ENCODE measurements at places on chromosomes 13 and 19.
A peak's percentile ranks its signal among the peaks of the same experiment; 100 is the strongest.

DNA sequence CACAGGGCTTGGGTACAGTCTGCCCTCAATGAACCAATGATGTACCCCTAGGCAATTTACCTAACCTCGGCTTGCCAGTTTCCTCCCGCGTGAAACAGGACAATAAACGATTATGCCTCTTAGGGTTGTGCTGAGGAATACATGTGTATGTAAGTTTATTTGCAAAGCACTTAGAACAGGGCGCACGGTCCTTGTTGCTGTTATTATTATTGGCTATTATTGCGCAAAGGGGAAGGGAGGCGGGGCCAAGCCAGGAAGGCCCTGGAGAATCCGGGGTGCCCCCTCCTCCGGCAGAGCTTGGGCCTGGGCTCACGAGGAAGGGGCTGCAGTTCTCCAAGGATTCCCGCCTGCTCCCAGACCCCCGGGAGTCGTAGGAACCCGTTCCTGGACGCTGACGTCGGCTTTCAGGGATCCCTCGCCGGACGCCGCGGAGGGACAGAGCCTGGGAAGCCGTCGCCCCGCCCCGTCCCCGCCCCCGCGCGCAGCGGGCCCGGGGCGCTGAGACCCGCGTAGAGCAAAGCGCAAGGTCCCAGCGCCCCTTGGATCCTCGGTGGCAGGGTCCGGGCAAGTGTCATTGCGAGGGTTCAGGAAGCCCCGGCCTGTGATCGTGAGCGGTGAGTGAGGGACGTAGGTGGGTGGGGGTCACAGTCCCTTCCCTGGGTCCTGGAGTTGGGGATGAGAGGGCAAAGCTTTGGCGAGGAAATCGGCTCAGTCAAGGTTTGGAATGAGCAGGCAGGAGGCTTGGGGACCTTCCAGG lies at the start of gene TMEM91:
TSS of gene TMEM91 (plus strand) at position 293 of the 757 bp plus-strand sequence. CDS start 1,777 bp downstream, outside the sequence.
- peak; percentile 64 for DNase-seq

DNA sequence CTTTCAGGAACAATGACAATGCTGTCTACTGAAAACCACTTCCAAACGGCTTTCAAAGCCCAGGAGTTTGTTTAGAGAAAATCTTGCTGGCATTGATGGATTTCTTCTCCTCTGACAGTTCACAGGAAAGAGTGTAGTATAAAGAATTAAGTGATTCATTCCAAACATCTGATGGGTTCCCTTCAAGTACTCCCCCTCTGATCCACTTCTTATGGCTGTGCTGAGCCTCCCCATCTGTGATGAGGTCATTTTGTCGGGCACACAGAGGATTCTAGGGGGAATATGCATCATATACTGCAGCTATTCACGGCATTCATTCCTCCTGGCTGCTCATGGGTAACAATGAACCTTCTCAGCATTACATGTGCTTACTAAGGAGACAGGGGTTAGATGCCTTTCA lies 107.9 kb downstream of the RGCC start:
- DNase-seq, result no peak

DNA sequence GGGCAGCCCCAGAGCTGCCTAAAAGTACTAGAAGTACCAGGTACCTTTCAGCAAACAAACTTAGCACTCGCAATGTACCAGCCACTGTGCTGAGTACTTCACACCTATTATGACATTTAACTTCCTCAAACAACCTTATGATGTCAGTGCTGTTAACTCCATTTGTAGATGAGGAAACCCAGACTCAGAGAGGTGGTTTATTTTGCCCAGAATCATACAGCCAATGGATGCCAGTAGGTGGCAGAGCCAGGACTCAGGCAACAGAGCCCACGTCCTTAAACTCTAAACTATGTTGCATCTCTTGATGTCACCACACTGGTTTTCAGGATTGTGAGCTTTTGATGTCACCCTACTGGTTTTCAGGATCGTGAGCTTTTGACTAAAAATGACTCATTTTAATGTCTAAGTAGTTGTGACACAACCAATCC lies 78.9 kb downstream of the FLT1 start:
- no peak for DNase-seq

- DNase-seq, result no peak
Observed at GRCh38 chr13:49456156-49456555, 12.1 kb downstream of the SETDB2 start.

DNA sequence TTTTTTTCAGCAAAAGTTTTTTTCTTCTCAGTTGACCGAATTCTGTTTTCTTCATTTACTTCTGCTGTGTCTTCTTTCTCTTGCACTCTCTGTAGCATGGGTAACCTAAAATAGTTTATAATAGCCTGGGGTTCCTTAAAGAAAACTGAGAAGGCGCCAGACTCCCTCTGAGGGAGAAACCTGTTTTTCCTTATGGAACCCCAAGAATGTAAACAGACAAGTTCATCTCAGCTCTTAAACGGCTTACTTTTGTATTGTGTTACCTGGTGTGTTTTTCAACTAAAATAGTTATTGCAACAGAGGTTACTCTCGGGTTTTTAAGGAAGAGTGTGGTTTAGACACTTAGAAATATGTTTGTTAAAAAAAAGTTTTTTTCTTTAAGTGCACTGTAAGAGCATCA lies 23.8 kb upstream of the TM9SF2 start:
- no peak for DNase-seq

DNA sequence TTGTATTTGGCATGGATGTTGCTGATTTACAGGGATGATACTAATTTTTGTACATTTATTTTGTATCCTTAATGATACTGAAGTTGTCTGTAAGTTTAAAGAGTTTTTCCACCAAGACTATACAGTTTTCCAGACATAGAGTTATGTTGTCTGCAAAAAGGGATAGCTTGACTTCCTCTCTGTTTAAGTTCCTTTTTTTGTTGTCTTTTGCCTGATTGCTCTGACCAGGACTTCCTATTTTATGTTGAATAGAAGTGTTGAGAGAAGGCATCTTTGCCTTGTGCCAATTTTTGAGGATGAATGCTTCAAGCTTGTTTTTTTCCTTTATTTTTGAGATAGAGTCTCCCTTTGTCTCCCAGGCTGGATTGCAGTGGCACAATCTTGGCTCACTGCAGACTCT lies 36.8 kb upstream of the ZNF681 start:
- no peak for DNase-seq

DNA sequence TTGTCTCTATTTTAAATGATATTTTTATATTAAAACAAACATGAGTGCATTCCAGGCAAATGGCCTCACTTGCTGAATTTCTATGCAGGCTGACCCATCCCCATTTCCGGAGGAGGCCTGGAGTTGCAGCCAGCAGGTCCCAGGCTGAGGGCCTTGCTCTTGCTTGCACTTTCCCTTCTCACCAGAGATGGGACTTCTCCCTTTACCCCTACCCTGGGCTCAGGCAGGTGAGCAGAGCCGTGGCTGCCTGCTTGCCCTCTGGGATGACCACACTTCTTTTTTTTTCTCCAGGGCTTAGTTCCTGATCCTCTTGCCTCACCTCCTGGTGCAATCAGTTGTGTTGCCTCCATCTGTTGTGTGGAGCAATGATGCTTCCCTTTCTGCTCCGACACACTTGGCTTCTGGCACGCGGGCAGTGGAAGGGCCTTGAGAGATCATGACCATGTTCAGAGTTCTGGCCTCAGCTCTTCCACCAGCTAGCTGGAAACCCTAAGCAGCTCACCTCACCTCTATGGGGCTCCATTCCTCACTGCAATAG lies 11.1 kb upstream of the OLFM4 start:
- DNase-seq, result no peak

GRCh38 chr13:46479691-46480090 lies 73.3 kb upstream of the LRCH1 start:
- DNase-seq, result no peak

- DNase-seq, result peak; percentile 70
Observed at GRCh38 chr19:15332311-15332996, at the start of gene BRD4. TSS of gene BRD4 (minus strand) at chr19:15332539. CDS start at chr19:15273099, 59,440 bp downstream.

GRCh38 chr13:112928972-112929782 lies 39.8 kb upstream of the MCF2L start:
- no peak for DNase-seq

GRCh38 chr13:36567485-36567884 lies 106.3 kb upstream of the SERTM1 start:
- DNase-seq, result no peak

DNA sequence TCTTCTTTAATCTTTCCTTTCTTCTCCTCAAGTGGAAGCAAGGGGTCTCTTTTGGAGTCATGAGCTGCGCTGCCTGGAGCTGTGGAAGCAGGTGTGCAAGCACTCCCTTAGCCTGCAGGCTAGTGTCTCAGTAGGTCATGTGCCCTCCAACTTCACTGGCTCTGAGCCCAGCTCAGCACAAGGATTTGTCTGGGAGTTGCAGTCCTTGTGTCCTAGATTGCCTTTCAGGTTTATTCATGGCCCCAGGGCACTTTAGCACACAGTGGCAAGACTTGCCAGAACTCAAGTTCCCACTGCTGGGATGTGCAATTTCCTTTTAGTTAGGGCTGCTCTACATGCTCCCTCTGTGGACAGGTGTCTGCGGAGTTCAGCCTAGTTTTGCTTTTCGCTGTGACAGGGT lies 211.7 kb downstream of the LIG4 start:
- no peak for DNase-seq

GRCh38 chr13:26253262-26253786 lies 605 bp upstream of the CDK8 start:
- DNase-seq, result peak; percentile 16

DNA sequence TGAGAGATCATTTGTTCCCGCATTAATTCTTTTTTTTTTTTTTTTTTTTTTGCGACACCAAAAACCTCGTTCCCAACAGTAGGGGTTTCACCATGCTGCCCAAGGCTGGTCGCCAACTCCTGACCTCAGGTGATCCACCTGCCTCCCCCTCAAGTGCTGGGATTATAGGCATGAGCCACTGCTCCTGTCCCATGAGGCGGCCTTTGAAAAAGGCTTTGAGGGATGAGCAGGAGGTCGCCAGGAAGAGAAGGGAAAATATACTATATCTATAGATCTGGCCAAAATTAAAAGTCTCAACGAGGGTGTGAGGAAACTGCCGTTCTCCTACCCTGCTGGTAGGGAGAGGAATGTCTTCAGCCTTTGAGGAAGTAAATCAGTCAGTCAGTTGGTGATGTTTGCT lies 26.2 kb downstream of the ZNF473 start:
- no peak for DNase-seq

- DNase-seq, result no peak
Observed at GRCh38 chr13:43864921-43865320, 14.6 kb downstream of the CCDC122 start.

DNA sequence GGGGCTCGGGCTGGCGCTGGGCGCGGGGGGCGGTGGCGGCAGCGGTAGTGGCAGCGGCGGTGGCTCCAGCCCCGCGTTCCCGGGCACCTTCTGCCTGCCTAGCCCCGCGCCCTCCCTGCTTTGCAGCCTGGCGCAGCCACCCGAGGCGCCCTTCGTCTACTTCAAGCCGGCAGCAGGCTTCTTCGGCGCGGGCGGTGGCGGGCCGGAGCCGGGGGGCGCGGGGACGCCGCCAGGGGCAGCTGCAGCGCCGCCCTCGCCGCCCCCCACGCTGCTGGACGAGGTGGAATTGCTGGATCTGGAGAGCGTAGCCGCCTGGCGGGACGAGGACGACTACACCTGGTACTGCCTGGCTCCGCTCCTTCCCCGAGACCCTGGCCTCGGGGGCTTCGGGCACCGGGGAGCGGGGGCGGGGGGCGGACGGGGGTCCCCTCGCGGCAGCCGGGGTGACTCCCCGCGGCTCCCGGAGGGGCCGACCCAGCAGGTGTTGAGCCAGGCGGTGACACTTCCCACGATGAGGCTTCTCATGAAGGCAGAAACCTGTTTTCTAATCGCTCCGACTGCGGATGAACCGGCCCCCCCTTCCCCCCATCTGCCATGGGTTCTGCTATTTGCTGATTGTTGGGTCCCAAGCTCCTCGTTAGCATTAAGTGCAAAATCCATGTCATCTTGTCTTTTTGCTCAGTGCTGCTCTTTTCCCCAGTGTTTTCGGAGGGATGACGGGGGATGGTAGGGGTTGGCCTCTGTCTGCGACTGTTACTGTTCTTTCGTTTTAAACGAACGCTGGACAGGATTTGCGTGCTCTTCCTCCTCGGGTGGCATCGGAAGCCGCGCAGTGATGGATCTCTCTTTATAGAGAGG lies 943 bp downstream of the SLAIN1 start:
- DNase-seq, result peak; percentile 12

DNA sequence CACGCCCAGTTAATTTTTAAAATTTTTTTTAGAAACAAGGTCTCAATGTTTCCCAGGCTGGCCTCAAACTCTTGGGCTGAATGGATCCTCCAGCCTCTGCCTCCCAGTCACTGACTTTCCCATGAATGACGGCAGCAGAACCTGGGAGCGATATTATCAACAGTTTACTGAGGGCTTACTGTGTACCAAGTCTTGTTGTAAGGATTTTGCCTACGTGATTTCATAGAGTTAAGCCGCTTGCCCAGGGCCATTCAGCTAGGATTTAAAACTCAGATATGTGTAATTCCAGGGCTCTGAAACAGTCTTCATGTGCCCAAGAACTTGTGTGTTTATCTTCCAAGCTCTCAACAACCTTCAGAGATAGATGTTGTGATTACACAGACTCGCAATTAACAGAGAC lies 6.0 kb upstream of the KXD1 start:
- no peak for DNase-seq

- no peak for DNase-seq
Observed at GRCh38 chr19:45217193-45217956, 27.8 kb downstream of the EXOC3L2 start.

DNA sequence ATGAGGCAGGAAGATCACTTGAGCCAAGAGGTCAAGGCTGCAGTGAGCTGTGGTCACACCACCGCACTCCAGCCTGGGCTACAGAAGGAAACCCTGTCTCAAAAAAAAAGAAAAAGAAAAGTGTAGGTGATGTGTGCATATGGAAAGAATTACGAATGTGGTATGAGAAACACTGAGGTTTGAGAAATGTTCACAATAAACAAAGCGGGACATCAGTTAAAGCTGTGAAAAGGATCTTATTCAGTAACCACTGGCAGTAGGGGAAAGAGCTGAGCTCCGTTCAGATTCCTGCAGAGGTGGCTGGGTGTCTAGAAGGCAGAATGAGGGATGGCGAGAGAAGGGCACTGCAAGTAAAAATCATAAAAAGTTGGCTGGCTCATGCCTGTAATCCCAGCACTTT lies 4.1 kb upstream of the IGSF23 start:
- DNase-seq, result no peak

GRCh38 chr13:48770372-48770771 lies 116.6 kb downstream of the CYSLTR2 start:
- DNase-seq, result no peak

DNA sequence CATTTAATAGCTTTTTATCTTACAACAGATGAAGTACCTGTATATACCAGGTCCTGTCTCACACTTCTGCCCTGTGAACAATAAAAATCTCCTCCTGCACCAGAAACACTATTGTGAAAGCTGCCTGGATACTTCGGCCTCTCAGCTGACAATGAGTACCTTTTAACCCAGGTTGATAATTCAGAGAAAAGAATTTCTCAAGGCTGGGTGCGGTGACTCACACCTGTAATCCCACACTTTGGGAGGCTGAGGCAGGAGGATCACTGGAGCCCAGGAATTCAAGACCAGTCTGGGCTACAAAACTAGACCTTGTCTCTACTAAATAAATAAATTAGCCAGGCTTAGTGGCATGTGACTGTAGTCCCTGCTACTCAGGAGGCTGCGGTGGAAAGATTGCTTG lies 65.3 kb upstream of the TM9SF2 start:
- no peak for DNase-seq

DNA sequence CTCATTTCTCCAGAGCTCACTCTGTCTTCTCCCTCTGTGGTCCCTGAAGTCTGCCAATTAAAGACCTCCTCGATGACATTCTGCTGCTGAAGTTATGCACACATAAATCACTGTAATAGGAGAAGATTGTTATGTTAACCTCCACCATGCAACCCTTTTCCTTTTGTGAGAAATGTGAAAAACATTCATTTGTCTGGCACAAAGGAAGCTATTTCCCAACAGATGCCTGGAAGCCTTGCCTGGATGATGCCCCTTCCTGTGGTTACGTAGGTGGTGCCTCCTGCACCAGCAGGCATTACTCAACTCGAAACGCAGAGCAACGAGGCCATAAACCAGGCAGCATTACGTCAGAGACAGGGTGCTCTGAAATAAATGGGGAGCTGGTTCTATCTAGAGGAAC lies 327.4 kb upstream of the ZNF507 start:
- DNase-seq, result peak; percentile 52

Measured in ovary (tissue), 10 donors.